ENCODE measurements at places on chromosomes 13 and 19.

GRCh38 chr13:71798707-71799106 lies 68.3 kb downstream of the DACH1 start:
- no peak for DNase-seq

GRCh38 chr19:41746593-41747227 lies 8.6 kb upstream of the CEACAM6 start:
- peak; percentile 14 for DNase-seq

- DNase-seq = no peak
Observed at GRCh38 chr13:23500849-23501248, 67.3 kb upstream of the SACS start.

GRCh38 chr13:64817691-64818090 lies 2412.4 kb downstream of the PCDH9 start:
- no peak for DNase-seq

- no peak for DNase-seq
Observed at GRCh38 chr19:47271949-47272348, 2.7 kb upstream of the INAFM1 start.

DNA sequence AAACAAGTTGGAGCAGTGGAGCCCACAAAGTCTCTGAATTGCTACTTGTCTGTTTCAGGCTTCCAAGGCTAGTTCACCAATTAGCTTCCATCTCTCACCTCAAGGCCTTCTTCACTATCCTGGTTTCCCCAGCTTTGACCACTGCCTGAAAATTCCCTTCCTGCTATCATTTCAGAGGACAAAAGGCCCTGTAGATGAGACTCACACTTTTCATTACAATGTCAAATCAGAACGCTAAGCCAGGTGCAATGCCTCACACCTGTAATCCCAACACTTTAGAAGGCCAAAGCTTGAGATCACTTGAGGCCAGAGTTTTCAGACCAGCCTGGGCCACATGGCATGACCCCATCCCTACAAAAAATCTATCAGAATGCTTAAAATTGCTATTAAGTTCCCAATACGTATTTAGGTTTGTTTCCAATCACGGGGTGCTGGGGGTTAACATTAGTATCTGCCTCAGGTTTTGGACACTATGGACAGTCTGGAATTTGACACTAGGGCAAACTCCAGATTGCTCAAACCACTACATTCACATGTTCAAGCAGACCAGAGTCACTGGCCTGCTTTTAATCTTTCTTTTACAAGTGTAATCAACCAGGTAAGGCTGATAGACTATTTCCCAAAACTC lies 5.5 kb downstream of the TPT1 start:
- no peak for DNase-seq
